ENCODE measurements at places on chromosomes 2 and 18.

DNA sequence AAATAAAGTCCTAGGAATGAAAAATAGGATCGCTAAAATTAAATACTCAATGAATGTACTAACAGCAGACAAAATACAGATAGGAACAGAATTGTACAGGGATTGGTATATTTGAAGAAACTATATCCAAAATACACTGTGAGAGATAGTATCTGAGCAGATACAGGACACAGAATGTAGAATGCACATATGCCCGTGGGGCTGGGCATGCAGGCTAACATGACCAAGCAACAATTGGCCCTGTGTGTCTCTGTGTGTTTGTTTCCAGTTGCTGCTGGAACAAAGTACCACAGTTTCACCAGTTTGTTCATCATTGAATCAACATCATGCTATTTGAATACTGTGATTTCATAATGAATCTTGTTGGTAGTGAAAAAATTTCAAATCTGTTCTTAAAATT is 127.6 kb downstream of the PMAIP1 start:
- no peak for DNase-seq

GRCh38 chr2:237057893-237058300 is 27.8 kb upstream of the COPS8 start:
- no peak for DNase-seq

- DNase-seq: no peak
Observed at GRCh38 chr2:143371616-143372015, 242.4 kb downstream of the ARHGAP15 start.

DNA sequence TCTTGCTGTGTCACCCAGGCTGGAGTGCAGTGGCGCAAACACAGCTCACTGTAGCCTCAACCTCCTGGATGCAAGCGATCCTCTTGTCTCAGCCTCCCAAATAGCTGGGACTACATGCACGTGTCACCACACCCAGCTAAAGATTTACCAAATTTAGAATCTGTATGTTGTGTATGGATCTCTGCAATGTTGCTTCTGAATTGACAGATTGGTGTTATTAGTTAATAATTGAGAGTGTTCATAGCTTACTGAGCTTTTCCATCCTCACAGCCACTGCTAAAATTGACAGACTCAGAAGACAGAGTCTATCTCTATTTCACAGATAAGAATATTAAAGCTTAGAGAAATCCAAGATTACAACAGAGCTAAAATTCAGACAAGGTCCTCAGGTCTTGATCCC is 4.3 kb upstream of the NBAS start:
- no peak for DNase-seq

- no peak for DNase-seq
Observed at GRCh38 chr18:36634573-36635216, 194.1 kb downstream of the TPGS2 start.

- no peak for DNase-seq
Observed at GRCh38 chr2:2591542-2591940, 260.5 kb upstream of the MYT1L start.

DNA sequence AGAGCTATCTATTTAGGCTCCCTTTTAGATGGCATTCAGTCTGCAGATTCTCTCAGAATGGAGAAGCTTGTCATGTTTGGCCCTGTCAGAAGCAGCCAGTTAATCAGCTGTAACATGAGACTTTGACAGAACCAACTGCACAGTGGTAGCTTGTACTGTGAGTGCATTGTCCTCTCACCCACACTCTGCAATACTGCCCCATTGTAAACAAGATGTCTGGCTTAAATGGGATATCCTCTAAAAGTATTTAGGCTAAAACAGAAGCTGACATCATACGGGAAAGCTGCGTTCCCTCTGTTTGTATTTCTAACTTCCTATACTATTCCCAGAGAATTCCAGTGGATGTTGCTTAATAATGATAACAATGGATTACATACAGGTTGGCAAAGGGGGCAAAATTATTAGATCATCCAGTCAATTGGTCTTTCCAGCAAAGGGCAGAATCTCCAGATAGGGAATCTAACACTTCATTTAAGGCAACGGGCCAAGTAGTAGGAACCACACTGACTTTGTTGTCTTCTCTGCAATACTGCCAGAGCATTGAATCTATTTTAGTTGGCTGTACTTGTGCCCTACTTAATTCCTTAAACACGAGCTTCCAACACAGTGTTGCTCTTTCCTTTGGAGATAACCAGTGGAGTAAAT is 15.4 kb upstream of the STAT4 start:
- DNase-seq: no peak

GRCh38 chr2:12456293-12457106 is 260.2 kb upstream of the TRIB2 start:
- peak; percentile 21 for DNase-seq

DNA sequence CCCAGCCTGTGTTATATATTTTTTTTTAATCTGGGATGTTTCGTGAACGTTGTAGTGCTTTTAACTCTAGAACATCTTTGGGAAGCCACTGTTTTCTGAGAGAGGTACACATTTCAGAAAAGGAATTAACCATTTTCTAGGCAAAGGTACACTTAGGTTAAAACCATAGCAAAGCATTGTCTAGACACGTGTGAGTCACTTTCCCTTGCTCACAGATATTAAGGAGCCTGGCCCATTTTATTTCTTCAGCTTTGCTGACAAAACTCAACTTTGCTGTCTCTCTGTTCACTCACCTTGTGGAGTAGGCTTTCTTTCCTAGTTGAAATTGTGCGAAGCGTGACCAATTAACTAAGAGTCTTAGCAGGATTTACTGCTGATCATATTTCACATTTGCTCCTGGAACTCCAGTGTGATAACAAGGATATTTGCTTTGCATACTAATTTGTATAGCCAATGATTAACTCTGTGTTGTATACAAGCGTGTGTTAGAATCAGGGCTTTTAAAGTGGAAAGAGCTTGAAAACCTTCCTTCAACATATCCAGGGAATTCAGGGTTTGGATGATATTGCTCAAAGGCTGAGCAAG is 215.0 kb upstream of the AGAP1 start:
- DNase-seq: no peak

- DNase-seq: no peak
Observed at GRCh38 chr18:35131387-35132020, 90.3 kb downstream of the MAPRE2 start.

DNA sequence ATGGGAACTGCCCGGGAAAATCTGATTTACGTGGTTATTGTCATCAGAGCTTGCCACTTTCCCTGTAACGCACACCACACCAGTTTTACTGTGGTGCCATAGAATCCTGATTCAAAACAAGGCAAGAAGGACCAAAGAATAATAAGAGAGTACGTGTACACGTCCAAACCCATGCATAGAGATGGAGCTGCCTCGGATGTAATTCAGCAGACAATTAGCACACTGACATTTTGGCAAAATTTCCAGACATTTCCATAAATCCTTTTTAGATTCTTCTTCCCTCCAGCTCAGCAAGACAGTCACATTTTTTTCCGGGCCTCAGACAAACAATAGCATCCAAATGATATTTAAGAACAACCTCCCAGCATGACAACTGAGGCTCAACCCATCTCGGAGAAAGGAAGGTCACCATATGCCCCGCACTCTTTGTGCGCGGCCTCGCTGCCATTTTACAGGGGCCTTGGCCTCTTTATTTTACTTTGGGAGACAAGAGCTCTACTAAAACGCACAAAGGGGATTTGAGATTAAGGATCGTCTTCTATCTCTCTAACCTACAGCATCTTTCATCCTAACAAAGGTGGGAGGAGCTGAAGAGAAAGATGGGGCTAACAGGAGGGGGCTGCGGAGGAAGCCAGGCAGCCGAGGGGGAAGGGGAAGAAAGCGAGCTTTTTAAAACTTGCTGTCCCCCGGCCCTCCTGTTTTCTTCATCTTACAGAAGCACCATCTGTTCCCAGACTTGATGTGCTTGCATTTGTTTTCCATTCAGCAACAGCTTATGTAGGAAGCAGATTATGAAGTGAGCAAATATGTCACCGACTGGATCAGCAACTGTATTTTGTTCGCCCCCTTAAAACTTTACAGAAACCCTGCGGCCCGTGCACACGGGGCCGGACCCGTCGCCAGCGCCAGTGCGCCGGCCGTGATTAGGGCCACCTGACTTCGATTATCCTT is 61.0 kb downstream of the CDCA7 start:
- no peak for DNase-seq

GRCh38 chr2:47304654-47305053 is 98.3 kb upstream of the MSH2 start:
- DNase-seq: no peak

DNA sequence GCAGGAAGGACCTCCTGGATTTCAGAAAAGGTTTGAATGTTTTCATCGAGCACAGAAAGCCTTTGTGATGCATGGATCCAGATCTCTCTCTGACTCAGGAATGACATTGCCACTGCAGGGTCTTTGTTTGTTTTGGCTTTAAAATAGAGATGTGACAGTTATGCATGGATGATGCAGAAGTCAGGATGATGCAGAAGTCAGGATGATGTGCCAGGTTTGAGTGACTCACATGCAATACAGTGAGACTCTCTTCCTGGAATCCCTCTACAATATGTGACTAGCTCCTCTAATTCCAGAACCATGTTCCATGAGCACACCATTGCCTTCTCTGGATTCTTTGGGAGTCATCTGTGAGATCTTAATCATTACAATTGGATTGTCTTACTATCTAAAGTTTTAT is 177.9 kb upstream of the RAB6C start:
- no peak for DNase-seq

DNA sequence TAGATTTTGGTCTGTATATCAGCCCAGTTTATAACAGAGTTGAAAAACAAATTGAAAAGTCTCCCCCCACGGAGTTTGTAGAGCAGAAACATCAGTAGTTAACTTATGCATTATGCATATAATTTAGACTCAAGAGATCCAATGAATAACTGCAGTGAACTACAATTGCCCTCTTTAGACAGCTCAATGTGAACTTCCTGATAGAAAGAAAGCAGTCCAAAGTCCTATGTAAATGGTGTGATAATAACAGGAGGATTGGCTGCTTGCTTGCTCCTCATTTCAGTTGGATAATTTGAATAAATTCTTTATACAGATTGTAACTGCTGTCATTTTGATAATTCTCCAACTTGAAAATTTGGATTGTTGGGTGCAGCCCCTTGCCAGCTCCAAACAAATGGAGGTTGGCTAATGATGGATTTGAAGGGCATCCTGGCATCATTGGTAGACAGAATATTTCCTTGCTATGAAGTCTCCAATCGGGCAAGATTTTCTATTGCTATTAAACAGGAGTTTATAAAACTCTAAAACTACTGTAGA is 297.1 kb downstream of the ASXL3 start:
- no peak for DNase-seq

DNA sequence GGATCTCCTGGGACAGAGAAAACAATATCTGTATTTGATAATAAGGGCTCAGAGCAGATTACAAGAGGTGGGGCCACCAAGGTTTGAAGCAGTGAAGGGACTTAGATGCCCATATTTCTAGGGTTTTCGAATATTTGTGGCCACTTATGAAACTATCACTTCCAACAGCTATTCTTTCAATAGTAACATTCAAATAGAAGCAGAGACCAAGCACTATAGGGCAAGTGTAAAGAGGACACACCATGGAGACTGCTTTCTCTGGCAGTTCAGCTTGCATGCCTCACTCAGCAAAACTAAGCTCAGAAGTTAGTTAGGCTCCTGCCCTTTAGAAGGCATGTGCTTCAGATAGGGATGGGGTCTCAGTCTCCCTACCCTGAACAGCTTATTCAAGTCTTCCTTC is 10.3 kb downstream of the PSTPIP2 start:
- no peak for DNase-seq

GRCh38 chr2:116133381-116133942 is 1681.0 kb upstream of the DDX18 start:
- no peak for DNase-seq

DNA sequence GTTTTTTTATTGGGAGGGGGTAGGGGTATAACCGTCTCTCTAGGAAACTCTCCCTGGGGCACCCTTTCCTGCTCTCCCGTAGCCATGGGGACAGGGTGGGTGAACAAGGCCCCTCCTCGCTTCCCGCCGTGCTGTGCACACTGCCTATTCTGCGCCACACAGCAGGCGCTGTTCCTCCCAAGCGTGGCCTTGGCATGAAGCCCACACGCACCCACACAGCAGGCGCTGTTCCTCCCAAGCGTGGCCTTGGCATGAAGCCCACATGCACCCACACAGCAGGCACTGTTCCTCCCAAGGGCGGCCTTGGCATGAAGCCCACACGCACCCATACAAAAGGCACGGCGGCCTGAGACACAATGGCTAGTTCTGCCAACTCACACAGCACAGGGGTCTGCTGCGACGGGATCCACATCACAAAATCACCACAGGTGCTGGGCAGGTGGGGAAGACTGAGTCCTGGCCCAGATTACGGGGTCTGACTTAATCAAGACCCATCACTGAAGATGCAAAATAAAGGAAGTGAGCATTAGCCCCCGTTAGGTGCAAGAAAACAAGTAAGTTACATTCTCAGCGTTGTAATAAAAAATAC is 46.6 kb upstream of the TPO start:
- no peak for DNase-seq

- DNase-seq: no peak
Observed at GRCh38 chr2:80469428-80469827, 164.9 kb upstream of the LRRTM1 start.

DNA sequence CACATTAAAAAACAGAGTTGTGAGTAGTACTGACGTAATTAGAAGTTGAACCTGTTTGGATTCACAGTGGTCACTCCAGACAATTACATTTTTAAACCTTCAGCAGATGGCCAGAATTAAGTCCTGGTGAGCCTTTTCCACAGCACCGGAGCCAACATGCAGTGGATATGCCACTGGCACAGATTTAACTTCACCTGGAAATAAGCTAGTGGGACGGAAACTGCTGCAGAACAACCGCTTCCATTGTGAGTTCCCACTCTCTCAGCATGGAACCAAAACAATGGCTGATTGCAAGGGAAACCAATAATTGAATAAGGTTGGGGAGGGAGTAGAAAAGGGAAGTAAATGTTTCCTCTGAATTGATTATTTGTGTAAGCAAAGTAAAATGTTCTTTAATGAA is 515.1 kb downstream of the STK39 start:
- DNase-seq: no peak

DNA sequence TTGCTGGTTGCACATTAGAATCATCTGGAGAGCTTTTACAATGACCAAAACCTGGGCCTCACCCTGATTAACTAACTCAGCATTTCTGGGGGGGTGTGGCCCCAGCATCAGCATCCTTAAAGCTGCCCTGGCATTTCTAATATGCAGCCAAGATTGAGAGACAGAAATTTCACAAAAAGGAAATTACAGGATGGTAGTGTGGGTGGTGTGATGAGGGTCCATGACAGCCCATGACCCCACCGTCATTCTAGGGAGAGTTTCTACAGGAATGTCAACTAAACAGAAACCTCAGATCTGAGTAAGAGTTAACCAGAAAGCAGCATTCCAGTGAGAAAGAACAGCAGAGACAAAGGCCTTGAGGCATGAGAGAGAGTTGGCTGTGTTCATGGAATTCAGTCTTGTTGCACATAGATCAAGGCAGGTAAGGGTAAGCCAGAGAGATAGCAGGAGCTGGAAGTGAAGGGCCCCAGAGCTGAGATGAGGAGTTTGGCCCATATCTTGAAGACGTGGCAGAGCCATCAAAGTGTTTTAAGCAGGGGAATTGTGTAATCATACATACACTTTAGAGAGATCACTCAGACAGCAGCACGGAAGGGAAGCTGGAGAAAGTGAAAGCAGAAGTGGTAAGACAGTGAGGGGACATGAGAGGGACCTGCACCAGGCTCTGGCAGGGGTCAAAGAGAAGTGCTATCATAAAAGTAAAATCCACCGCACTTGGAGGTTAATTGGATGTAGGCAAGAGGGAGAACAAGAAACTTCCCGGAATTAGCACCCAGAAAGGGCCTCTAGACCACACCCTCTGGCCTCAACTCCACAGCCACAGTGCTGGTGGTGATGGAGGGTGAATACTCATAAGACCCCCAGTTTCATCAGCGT is 7.8 kb upstream of the TRABD2A start:
- no peak for DNase-seq

Measured in T-helper 17 cell (primary cell).